Fibroblast of lung (primary cell): ENCODE measurements at places on chromosomes 2 and 18.

- DNase-seq: no peak
Observed at GRCh38 chr2:218369330-218369729, 12.7 kb downstream of the CATIP start.

DNA sequence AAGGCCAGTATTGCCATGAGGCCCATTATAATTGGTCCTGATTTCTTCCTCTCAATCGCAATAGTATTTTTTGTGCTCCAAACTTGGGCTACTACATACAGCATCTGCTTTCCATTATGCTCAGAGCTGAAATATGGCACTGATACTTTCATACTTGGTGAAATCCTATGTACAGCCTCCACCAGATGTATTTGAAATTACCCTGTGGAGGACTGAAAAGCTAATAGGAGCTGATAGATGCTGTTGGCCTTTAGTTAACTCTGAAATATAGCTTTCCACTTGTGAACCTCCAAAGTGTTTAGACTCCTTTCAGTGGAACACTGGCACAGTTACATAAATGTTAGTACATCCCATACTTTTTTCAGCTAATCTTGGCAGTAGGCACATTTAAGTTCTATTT lies 205.7 kb downstream of the NEDD4L start:
- DNase-seq: peak; percentile 32

- no peak for DNase-seq
Observed at GRCh38 chr18:3973191-3973850, 481.8 kb downstream of the DLGAP1 start.

- DNase-seq: peak; percentile 46
Observed at GRCh38 chr2:65075605-65076344, 19.6 kb downstream of the CEP68 start.

DNA sequence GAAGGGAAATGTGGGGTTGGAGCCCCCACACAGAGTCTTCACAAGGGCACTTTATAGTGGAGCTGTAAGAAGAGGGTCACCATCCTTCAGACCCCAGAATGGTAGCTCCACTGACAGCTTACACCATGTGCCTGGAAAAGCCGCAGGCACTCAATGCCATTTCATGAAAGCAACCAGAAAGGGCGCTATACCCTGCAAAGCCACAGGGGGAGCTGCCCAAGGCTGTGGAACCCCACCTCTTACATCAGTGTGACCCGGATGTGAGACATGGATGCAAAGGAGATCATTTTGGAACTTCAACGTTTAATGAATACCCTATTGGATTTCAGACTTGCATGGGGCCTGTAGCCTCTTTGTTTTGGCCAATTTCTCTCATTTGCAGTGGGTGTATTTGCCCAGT lies 694.7 kb downstream of the CBLN2 start:
- no peak for DNase-seq

DNA sequence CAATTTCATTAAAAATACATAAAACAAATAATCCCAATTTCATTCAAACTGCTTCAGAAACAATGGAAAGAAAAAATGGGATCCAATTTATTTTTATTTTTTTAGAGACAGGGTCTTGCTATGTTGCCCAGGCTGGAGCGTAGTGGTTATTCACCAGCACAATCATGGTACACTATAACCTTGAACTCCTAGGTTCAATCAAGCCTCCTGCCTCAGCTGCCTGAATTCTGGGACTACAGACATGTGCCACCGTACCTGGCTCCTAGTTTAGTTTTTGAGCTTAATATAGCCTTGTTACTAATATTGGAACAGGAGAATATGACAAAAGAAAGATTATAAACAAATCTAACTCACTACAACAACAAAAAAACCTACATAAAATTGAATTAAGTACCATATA lies 34.2 kb downstream of the SAP130 start:
- no peak for DNase-seq

GRCh38 chr18:31590570-31590969 lies 1.1 kb upstream of the TTR start:
- no peak for DNase-seq

- DNase-seq: no peak
Observed at GRCh38 chr2:191362841-191363240, 117.6 kb downstream of the MYO1B start.

GRCh38 chr2:124804014-124804940 lies 779.2 kb downstream of the CNTNAP5 start:
- DNase-seq: peak; percentile 57

GRCh38 chr18:63207143-63207790 lies 112.3 kb downstream of the BCL2 start:
- DNase-seq: no peak

DNA sequence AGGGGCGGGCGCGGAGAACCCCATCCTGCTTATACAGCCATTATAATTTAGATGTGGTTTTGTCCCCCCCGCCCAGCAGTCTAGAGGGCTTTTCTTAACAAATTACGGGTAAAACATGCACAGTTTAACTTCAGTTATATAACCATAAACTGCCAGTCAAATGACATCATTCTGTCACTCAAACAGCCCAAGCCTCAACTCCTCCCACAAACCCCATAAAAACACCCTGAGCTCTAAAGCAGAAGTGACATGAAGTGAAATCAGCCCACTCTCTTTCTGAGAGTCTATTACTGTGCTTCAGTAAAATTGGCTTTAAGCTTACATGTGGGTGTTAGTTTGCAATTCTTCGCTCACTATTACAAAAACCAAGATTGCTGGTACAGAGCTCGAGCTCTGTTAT lies 705.1 kb upstream of the GCFC2 start:
- no peak for DNase-seq

DNA sequence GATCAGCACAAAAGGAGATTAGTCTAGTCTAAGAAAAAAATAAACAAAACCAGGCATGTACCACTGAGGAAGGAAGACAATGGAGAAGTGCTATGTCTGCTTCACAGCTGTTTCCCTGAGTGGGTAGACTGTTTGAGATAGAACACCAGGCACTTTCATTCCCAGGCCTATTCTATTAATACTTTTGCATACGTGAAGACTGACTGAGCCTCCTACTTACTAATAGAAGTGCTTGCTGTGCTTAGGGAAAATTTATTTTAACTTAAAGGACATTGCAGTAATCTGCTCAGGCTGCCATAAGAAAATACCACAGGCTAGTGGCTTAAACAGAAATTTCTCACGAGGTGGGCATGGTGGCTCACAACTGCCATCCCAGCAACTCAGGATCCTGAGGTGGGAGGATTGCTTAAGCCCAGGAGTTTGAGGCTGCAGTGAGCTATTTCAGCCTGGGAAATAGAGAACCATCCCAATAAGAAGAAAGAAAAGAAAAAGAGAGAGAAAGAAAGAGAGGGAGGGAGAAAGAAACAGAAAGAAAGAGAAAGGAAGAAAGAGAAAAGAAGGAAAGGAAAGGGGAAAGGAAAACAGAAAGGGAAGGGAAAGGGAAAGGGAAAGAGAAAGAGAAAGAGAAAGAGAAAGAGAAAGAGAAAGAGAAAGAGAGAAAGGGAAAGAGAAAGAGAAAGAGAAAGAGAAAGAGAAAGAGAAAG lies 33.0 kb downstream of the CMPK2 start:
- DNase-seq: no peak

GRCh38 chr2:132797556-132797955 lies 127.6 kb upstream of the LYPD1 start:
- peak; percentile 20 for DNase-seq

DNA sequence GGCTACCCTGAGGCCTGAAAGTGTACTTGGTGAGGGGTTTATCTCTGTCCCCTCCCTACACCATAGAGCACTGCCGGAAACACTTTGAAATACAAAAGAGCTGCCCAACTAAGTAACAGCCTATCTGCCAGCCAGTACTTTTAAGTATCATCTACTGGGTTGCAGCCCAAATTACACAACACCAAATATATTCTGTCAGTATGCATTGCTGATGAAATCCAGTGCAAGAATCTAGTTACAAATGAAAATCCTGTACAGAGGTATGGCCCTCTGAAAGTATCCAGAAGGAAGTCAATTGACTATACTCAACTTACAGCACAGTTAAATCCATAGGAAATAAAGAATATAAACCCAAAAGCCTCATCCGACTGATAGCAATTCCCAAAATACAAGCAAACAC lies 280.8 kb downstream of the CCDC85A start:
- DNase-seq: no peak

- no peak for DNase-seq
Observed at GRCh38 chr2:174535083-174535482, 48.3 kb upstream of the GPR155 start.

DNA sequence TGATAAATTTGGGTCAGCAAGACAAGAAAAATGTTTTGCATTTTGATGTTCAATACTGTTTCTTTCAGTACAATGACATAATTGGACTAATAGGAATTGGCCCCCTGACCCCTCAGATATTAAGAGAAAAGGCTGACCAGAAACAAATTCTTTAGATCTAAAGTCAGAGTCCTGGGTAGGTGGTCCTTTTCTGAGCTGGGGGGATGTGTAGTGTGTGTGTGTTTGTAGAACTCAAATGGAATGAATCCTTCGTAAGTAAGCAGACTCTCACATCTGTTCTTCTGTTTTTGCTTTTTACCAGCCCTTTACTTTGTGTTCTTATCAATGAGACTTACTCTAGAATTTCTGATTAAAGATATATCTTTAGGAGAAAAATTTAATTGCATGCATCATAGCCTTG lies 327.7 kb downstream of the TGIF1 start:
- no peak for DNase-seq

DNA sequence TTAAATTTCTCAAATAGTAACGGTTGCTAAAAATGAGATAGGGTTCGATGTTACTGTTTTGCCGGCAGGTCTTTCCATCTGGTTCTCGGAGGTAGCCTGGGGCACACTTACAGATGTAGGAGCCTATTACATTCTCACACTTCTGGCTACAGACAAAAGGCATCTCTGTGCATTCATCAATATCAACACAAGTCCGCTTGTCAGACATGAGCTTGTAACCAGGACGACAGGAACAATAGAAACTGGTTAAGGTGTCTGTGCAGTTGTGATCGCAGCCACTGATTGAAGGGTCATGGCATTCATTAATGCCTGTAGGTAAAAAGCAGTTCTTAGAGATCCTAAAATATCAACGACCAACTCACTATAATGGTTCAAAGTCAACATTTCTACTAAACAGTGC lies 116.3 kb downstream of the DHRS9 start:
- DNase-seq: no peak

- no peak for DNase-seq
Observed at GRCh38 chr2:102186791-102187495, at the start of gene IL1RL2. TSS of gene IL1RL2 (plus strand) at chr2:102187023. CDS start at chr2:102187868, 845 bp downstream.

DNA sequence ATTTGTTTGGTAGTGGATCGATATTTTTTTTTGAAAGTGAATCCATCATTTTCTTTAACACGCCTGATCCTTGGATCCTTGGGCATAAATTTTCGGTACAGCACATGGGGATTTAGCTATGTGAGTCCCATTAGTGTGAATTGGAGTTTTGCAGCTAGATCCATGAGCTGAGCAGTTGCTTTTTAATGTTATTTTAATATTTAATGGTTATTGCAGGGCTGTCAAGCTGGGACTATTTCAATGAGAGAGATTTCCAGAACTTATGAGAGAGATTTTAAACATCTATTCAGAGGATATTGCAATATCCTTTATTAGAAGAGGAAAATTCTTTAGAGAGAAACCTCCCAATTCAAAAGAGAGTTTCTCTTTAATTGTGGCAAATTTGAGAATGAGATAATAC lies 35.6 kb upstream of the TCF4 start:
- no peak for DNase-seq

GRCh38 chr2:118061135-118061955 lies 26.9 kb upstream of the INSIG2 start:
- DNase-seq: peak; percentile 60

GRCh38 chr2:152049541-152049940 lies 49.3 kb downstream of the CACNB4 start:
- no peak for DNase-seq

DNA sequence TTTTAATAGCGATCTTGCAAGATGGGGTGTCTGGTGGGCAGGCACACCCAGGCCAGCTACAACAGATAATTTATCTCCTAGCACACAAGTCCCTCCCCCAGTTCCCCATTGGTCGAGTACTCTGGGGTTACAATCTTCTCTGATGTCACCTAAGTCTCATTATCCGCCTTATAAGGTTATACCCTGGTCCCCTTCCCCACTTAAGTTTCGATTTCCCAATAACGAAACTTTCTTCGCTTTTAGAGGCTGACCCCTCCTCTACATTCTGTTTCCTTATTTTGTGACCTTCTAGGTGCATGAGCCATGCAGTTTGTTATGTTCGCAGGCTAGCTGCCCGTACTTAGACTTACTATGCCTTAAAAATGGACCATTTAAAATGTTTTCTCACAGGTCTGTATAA lies 180.1 kb downstream of the CAPN13 start:
- no peak for DNase-seq

DNA sequence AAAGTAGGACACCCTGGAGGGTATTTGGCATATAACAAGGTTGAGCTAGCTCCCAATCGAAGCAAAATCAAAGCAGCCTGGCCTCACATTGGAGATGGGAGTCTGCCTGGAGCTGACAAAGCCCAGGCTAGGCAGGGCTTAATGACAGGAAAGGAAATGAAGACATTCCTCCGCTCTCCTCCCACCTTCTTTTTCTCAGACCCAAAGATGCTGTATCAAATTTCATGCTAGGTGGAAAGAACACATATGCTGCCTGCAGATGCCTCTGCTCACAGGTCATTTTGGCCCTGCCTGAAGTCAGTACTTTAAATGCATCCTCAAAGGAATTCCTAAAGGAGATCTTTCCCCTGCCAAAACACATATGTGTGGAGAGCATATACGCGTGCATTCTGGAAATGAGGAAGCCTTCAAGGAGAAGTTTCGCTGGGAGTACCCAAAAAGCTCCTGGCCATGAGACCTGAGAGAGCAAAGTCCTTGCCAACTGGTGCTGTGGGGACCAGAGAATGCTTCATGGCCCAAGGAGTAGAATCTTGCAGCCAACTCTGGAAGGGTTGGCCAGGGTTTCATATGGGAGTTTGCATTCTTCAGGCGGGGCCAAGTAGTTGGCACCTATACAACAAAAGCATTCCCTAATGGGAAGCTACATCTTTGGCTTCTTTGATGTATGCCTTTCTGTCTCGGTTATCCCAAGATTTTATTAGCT lies 88.0 kb downstream of the AQP4 start:
- DNase-seq: peak; percentile 25

DNA sequence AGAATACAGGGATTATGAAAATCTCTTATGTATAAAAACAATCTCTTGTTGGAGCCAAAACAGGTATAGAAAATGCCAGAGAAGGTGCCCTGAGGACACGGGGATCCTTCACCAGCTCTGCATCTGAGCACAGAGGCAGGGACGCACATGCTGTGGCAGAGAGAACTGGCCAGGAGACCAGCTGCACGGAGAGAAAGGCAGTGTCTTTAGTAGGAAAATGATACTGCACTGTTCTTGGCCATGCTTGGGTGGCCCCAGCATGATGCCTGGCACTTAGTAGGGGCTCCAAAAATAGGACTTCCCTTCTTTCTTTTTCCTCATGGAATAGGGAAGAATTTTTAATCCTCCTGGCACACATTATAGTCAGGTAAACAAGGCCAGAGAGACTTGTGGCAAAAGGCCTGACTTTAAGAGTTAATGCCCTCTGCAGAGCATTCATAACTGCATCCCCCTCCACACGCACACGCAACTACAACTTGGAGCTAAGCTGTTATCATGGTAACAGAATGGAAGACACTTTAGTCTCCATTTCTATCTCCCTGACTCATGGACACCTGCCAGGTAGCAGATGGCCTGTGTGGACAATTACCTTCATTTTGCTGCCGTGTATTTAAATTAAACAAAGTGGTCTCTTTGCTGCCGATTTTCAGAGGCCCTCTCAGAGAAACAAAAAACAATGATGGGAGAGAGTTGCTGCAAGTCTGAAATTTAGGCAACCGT lies 59.7 kb upstream of the DNMT3A start:
- no peak for DNase-seq
